Activated B cell treated with CpG ODN at 0.5 μM for 24 hours (primary cell): ENCODE measurements at places on chromosomes 5 and 9. TPM values are rescaled to one million over a fixed set of nuclear protein-coding genes. Genes with fewer than 3 reads are reported as not detected.

DNA sequence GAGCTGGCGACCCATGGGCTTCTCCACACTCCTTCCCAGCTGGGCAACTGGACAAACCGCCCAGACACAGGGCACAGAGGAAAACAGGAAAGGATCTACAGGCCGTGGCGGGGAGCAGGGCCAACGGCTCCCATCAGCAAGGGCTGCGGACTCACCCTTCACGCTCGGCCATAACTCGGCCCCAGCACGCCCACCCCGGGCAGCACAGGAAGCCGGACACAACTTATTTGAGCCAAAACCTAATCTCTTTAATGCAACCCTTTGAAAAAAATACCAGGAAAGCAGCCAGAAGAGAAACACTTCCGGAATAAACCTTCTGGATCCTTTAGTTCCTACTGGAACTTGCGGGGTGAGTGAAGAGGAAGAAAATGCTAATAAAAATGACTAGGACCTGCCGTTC is 59.9 kb downstream of the VAV2 start:
- no peak for DNase-seq

GRCh38 chr9:72597181-72597517 is 75.7 kb downstream of the TMC1 start:
- no peak for DNase-seq

- DNase-seq, result no peak
Measured at GRCh38 chr5:92222449-92222848, 839.3 kb upstream of the ARRDC3 start.

DNA sequence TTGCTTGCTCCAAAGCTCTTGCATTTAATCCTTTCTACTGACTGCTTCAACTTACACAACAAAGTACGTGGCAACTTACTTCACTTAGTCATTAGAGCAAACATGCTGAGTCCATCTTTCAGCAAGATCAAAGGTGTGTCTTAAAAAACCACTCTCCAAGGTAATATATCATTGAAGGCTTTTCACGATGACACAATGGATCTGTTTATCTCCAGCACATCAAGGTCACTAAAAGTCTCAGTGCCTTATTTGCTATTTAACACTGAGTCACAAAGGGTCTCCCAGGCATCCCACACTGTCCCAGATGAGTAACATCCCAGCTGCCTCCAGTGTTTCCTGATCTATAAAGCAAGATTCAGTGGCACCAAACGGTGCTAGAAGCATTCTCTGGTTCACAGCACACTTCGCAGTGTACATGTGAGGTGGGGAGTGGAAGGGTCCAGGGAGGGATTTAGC is 3.7 kb upstream of the CLK4 start:
- no peak for DNase-seq

DNA sequence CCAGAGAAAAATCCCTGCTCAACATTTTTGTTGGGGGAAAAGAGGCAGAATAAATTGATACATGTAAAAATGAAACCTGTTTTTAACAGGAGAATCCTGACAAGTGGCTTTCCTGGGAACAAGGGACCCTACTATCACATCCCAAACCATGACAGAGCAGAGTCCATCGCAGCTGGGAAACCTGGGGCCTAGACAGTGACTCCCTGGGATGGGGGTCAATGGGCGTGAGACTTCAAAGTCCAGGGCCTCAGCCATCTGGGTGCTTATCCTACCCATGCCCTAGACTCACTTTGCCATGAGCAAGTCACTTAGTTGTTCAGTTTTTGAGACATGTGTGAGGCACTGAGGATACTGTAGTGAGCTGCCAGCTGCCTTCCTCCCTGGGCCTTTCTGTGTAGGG is 5.7 kb downstream of the TCOF1 start:
- DNase-seq, result no peak

- DNase-seq, result no peak
Measured at GRCh38 chr9:27053369-27054022, 48.0 kb upstream of the LRRC19 start.

DNA sequence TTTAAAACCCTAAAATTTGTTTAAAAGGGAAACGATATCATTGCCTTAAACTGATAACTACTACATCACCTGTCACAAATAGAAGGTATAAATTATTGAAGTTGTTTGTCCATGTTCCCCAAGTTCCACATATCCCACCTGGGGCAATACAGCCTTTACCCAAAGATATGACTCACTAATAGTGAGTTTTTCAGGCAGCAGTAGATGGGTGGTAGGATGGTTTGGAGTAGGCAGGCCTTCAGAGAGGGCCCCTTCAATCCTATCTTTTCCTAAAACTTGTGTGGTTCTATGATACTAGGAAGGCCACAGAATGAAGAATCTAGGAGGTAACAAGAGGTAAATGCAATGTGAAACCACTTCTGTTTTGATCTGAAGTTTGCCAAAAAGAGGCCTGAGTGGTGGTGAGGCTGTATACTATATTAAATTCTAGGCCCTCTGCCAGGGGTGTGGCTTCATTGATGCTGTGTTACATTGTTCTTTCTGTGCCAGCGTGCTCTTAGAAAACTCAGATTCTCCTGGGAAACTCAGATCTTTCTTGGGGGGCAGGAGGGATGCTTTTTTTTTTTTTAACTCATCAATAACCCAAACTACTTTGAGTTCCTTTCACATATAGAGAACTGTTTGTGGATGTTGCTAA is 7.2 kb downstream of the CYSTM1 start:
- no peak for DNase-seq

ACER2 gene
- 1.4 and 2.0 TPM in 2 replicates for total RNA-seq

PCDHB12 gene
- total RNA-seq, result not detected in 2 replicates

CDC20B gene
- not detected in 2 replicates for total RNA-seq

ASS1 gene
- total RNA-seq, result 1.6 and 2.6 TPM in 2 replicates
